ENCODE measurements at places on chromosomes 4 and X.

DNA sequence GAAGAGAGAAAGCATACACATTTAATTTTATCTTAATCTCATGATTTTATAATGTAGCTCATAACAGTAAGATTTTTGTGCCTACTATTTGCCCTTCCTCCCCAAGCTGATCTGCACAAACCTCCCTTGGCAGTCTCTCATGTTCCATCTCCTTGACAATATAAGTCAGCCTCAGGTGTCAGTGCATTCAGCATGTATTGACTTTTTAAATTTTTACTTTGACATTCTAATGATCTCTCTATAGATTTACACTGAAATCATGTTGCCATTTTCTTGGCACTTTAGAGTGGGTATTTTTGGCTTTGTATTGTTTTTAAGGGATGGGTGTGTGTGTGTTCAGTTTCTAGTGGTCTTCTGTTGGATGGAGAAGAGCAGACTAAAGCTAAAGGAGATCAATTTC is 505.3 kb upstream of the CPEB2 start:
- no peak for DNase-seq

- DNase-seq, result no peak
These were observed 9.2 kb upstream of the EOLA1 start for GRCh38 chrX:149531599-149531998.

GRCh38 chr4:148015058-148015457 is 283.2 kb downstream of the ARHGAP10 start:
- no peak for DNase-seq

- DNase-seq, result no peak
These were observed 672.7 kb downstream of the RPA4 start for GRCh38 chrX:97556359-97556758.

DNA sequence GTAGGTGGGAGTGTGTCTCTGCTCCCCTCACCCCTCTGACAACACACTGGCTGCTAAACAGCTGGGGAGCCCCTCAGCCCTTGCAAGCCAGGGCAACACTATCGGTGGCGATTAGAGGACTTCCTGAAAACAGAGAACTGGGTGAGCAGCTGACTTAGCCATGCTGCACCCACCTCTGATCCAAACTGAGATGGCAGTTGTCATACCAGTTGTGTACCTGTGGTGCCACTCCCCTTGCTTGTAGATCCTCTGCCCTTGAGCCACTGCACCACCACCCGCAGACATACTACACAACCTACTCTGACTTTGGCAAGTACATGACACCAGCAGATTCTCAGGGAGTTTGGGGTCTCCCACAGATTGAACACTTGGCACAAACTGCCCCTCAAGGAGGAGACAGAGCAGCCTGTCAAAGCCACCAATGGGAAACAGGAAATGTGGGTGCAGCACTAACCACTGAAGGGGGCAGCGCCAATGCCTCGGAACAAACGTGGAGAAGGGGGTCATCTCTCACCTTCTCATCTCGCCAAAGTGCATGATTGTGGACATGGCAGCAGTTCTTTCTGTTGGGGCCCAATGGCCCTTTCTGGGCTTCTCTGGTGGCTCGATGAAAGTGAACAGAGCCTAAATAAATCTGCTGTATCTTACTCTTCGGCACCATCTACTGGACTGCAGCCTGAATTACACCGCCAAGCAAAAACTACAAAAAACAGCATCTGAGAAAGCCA is 119.8 kb downstream of the NEK1 start:
- DNase-seq, result no peak

DNA sequence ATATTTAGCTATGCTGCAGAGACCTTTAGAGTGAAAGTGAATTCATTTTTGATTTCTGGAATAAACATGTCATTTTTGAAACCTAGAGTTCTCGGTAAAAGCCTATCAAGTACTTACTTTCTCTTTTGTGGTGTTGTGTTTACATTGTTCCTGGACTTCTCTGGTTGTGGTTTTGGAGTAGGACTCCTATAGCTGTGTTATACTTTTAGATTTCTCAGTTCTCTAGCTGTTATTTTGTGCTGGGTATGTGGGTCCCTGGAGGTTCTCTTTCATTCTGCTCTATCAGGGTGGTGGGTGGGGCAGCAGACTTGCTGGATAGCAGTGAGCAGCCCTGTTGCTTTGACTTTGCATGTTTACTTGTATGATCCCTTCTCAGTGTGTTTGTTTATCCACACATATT is 25.6 kb upstream of the MSMO1 start:
- no peak for DNase-seq

DNA sequence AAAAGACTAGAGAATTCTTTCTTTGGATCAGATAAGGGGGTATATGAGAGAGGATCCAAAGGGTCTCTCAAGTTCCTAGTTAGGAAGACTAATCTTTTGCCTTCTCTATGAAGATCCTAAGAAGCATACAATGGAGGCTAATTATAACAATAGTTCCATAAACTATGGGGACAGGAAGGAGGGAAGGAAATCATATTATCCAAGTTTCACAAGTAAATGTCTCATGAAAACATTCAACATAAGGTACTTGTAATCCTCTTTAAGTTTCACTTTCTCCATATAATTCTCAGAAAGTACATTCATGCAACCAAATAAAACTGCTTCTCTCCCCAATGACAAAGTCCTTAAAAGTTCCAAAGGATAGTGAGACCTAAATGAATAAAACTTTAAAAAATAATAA is 27.1 kb downstream of the STX18 start:
- DNase-seq, result no peak

GRCh38 chr4:76726176-76726575 is 171.8 kb downstream of the SOWAHB start:
- DNase-seq, result no peak

- DNase-seq, result no peak
These were observed 244.6 kb upstream of the TET2 start for GRCh38 chr4:104901961-104902605.

- DNase-seq, result no peak
These were observed 293.9 kb downstream of the RAB28 start for GRCh38 chr4:13190093-13190721.

- no peak for DNase-seq
These were observed 66.6 kb upstream of the FHL1 start for GRCh38 chrX:136080766-136081165.

- no peak for DNase-seq
These were observed 2.4 kb downstream of the PCDH7 start for GRCh38 chr4:30722359-30723200.

GRCh38 chrX:104430072-104430741 is 135.8 kb upstream of the IL1RAPL2 start:
- no peak for DNase-seq

GRCh38 chr4:88792821-88793220 is 95.2 kb upstream of the NAP1L5 start:
- no peak for DNase-seq

DNA sequence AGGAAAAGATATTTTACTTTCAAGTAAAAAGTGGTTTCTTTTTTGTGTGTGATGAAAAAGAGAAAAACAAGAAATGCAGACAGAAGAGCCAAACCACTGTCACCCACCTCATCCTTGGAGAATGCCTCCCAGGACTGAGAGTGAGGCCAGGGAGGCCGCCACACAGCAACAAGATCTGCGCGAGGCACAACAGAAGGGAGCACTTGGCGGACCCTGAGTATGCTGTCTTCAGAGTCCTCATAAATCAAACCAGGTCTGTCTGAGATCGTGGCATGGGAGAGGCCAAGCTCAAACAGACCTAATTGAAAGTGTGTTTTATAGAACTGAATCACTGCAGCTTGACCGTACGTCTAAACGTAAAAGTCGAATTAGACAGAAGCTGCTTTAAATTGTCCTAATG is 134.3 kb upstream of the VCX2 start:
- DNase-seq, result no peak

GRCh38 chrX:7841084-7841805 is 1.7 kb upstream of the VCX start:
- no peak for DNase-seq

- DNase-seq, result no peak
These were observed 18.4 kb upstream of the LDB2 start for GRCh38 chr4:16916719-16917337.

DNA sequence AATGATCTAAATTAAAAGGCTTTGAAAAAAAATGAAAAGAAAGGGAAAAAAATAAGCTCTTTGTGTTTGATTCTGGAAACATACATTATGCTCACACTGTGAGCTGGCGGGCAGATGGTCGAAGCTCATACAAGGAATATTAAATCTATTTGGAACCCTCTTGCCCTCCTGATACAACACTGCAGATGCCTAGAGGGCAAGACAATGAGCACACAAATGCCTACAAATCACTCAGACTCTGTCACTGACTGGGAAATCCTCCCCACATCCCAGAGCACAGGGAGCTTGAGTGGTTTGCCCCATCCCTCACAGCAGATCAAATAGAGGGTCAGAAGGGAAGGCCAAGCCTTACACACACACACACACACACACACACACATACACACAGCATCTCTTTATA is 320.4 kb downstream of the HNRNPD start:
- DNase-seq, result no peak

GRCh38 chr4:27861802-27862201 is 1001.2 kb downstream of the STIM2 start:
- no peak for DNase-seq

GRCh38 chr4:162506253-162506652 is 342.5 kb upstream of the FSTL5 start:
- no peak for DNase-seq

DNA sequence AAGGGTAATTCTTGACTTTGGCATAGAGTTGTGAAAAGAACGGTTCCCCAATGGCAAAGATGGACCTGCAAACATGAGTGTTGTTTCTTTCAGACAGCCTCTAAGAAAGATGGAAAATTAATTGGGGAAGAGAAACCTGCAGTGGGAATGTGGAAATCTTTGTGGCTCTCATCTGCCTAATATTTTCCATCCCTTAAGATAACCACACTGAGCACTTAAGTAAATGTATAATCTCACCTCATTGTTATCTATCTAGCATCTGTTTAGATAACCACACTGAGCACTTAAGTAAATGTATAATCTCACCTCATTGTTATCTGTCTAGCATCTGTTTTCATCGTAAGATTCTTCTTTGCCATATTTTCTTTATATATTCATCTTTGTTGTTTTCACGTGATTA is 149.3 kb downstream of the NWD2 start:
- no peak for DNase-seq

- no peak for DNase-seq
These were observed 26.5 kb upstream of the ATOH1 start for GRCh38 chr4:93802045-93802444.

GRCh38 chr4:121155893-121156292 is 8.2 kb downstream of the TNIP3 start:
- DNase-seq, result no peak

- no peak for DNase-seq
These were observed 90.1 kb upstream of the PSAPL1 start for GRCh38 chr4:7524843-7525242.

DNA sequence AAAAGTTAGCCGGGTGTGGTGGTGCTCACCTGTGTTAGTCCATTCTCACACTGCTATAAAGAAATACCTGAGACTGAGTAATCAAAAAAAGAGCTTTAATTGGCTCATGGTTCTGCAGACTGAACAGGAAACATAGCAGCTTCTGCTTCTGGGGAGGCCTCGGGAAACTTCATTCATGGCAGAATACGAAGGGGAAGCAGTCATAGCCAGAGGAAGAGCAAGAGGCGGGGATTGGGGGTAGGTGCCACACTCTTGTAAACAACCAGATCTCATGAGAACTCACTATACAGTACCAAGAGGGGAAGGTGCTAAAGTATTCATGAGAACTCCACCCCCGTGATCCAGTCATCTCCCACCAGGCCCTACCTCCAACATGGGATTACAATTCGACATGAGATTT is 64.1 kb downstream of the BEND4 start:
- DNase-seq, result no peak

- DNase-seq, result no peak
These were observed 64.9 kb downstream of the CD99L2 start for GRCh38 chrX:150833454-150834056.

DNA sequence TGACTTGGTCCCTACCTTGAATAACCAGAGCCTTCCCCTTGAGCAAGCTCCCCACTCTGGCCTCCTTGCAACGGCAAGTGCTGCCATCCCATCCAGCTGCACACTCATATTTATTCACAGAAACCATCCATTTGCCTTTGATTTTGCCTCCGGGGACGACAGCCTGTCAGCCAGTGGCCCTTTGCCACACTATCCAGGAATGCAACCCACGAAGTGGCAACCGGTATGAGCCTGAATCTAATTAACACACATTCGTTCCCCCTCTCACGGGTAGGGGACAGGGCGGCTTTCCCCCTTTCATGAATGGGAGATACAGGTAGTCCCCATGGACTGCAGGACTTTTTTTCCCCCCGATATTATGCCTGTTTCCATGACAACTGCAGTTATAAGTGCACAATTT is 15.5 kb downstream of the CRMP1 start:
- no peak for DNase-seq

DNA sequence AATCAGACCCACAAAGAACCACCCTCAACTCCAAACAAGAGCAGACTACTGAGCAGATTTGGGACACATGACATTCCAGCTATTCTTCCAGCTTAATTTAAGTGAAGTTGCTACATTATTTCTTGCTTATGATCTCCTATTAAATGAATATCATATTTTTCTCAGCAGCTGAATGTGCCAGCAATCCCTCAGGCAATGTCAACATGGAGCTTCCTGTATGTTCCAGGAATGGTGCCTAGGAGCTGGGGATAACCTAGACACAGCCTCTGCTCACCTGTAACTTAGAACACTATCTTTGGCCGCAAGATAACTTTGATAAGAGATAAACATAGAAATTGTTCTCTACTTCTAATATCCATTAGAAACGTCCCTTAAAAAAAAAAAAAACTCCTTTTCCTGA is 274.4 kb upstream of the RASGEF1B start:
- DNase-seq, result no peak

GRCh38 chr4:173522160-173522950 is 7.7 kb downstream of the HAND2 start:
- no peak for DNase-seq

DNA sequence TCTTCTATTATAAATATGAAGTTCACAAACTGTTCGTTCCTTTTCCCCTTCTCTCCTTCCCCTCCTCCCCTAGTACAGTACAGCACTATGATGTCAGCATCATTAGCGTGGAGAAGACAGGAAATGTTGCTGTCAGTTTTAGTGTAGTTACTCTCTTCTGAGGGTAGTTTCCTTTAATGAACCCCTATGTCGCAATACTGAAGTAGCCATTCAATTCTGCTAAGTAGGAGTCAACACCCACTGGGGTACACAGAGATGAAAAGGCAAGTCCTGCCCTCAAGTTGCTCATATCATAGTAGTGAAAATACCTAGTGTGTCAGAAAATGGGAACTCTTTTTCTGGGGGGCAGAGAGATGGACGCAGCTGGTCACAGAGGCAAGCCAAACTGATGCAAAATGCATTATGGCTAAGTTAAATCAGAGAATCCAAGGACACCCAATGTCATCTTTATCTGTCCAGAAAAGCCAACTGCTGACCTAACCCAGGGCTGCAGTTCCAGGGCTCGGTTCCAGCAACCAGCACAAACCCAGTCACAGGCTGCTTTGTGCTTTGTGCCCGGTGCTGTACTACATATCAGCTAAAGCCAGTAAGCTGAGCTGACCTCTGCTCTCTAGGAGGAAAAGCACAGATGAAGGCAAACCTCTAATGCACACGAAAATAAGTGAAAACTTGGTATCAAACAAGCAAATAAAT is 31.5 kb downstream of the GRIA3 start:
- DNase-seq, result no peak
